Activated CD4-positive, alpha-beta T cell treated with anti-CD3 and anti-CD28 coated beads, Interleukin-2, Interleukin-4, amounts not matched to agents 100 ng/mL and 50 ng/mL, durations not matched to agents 16 hours and 8 hours (primary cell): ENCODE measurements at places on chromosomes 11 and 22.

- DNase-seq = peak; percentile 92
Observed at GRCh38 chr22:50341977-50342650, 1.0 kb upstream of the PPP6R2 start.

GRCh38 chr11:71336996-71337754, 84.8 kb upstream of the SHANK2 start:
- DNase-seq = no peak

- no peak for DNase-seq
Observed at GRCh38 chr11:11170352-11171084, 182.5 kb downstream of the CSNK2A3 start.

- no peak for DNase-seq
Observed at GRCh38 chr11:113553235-113553634, 78.0 kb upstream of the DRD2 start.

DNA sequence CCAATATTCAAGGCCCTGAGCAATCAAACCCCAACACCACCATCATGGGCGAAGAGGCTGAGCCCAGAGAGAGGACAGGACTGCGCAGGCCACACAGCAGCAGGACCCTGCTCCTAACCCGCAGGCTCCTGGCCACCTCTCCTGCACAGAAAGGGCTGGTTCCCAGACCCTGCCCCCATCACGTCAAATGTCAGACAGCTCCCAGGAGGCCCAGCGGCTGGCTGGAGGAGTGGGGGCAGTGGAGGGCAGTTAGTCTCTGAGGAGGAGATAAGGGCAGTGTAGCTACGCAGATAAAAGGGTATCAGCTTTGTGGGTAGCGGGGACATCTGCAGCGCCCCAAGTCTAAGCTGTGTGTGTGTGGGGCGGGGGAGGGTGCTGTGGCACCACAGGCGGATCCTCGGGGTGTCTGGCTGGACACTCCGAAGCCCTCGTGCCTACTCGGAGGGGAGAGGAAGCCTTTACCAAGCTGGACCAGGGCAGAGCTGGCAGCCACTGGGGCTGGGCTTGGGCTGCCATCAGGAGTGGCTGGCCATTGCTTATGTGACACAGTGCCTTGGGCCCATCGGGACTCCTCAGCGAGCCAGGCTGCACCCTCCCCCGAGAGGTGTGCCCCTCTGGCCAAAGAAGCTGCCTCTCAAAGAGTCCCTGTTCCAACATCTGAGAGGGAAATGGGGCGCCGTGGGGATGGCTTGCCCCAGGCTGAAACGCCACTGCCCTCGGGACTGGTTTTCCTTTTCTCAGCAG, 21.5 kb downstream of the FADS3 start:
- DNase-seq = no peak

DNA sequence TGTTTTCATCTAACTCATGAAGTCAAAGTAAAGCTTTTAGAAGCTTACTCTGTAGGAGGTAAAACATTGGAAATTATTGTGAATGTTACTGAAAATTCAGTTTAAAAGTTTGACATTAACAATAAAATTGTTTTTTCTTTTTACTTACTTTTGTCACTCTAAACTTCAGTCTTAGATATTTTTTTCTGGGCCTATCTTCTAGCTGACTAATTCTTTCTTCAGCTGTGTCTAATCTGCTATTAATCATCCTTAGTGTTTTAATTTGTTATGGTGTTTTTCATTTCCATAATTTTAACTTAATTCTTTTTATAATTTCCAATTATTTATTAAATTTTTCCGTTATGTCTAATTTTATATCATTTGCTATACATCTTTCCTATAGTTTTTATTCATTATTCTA, 35.0 kb downstream of the IL10RA start:
- no peak for DNase-seq

GRCh38 chr11:44944853-44945235, 5.8 kb downstream of the TP53I11 start:
- DNase-seq = no peak

GRCh38 chr22:49961005-49961600, 531 bp downstream of the PIM3 start:
- DNase-seq = peak; percentile 30

DNA sequence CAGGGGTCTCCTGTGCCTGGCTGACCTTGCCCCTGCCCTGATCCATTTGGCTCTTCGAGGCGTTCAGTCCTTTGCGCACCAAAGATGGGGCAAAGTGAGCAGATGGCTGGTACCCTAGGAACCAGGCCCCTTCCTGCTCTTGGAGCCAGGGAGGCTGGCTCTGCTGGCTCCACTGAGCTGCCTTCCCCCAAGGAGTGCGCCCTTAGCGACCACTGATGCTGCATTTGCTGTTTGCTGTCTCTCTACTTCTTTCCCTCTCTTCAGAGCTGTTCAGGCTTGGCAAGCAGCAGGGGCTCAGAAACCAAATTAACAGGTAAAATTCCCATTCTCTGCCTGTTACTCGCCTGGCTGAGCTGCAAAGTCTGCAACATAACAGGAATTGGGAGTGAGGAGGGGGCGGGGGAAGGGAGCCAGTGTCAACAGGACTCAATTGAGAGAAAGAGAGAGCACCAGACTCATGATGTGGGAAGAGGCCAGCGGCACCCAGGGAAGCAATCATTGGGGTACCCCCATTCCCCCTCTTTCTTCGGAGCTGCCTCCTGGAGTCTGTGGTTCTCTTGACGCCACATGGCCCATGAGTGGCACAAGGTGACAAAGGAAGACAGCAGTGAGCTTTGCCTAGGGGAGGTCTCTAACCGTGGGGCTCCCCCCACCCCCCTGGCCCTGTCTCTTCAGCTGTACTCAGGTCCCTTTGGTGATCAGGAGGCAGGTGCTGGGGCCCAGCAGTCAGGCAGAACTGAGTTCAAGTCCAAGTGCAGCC, 102.3 kb downstream of the TP53I11 start:
- DNase-seq = no peak

- no peak for DNase-seq
Observed at GRCh38 chr22:35491908-35492380, 48.7 kb upstream of the RASD2 start.

DNA sequence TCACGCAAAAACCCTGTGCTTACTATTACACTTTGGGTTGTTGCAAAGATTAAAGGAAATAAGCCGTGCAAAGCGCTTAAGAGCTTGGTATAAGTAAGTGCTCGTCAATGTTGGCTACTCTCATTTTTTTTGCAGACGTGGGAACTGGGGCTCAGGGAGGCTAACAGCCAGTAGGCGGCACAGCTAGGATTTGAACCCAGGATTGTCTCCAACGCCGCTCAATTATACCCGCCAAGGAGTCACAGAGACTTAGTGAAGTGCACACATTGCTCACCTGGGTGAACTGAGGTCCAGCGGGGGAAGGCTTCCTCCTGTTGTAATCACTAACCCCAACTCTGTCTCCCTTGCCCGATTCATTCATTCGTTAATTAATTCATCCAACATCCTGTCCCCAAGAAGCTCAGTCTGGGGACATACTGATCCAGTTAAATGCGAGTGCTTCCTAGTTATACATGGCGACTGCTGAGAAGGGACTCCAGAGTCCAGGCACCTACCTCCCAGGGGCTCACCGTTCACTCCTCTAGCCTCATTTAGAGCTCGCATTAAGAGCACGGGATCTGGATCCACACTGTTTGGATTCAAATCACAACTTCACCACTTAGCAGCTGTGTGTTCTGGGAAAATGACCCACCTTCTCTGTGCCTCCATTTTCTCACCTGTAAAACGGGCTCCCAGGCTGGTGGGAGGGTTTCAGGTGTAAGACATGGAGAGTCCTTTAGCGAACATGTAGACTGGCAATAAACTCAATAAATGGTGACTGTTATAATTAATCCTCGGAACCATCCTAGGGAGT, 838 bp upstream of the MTFP1 start:
- peak; percentile 37 for DNase-seq

DNA sequence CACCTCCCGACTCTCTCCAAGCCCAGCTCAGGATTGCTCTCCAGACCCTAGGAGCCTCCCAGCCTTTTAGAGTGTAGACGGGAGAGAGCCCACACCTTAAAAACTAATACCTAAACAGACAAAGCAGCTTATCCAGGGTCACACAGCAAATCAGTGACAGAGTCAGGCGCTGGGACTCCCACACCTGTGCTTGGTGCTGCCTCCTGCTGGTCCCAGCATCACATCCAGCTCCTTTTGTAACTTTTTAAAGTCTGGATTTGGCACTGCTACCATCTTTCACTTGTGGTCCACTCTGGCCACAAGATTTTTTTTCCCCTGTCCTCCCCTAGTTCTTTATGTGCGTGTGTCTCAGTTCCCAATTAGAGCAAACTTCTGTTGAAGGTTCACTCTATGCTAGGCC, 4.7 kb downstream of the ANO1 start:
- no peak for DNase-seq

- no peak for DNase-seq
Observed at GRCh38 chr11:101446726-101447125, 137.1 kb downstream of the TRPC6 start.

GRCh38 chr11:103851166-103851651, 185.2 kb upstream of the DDI1 start:
- no peak for DNase-seq

- no peak for DNase-seq
Observed at GRCh38 chr11:32569313-32569881, 14.2 kb upstream of the EIF3M start.

DNA sequence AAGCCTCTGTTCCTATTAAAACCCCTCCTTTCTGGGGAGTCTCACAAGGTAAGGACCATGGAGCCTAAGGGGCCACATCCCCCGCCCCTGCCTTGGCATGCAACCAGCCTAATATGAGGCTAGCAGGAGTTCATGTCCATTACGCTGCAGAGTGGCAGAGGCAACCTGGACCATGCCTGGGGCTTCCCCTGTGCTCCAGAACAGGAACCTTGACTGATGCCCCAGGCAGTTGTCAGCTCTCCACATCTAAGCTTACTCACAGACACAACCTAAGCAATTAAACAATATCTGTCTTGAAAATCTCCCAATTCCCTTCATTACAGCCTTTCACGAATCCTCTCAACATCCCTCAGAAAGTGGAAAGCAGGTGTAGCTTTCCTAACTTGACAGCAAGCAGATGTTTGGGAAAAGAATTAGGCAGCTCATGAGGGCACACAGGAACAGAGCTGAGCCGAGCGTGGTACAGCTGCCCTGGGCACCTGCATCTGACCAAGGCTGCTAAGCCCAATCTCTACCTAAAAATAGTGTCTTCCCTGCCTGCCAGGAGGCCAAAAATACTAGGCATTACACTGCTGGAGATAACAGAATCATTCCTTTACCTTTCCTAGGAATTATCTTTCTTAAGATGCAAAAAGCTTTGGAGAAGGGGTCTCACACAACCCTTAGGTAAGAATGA, 20.8 kb downstream of the C11orf71 start:
- DNase-seq = no peak

- DNase-seq = no peak
Observed at GRCh38 chr11:125069008-125069407, 5.9 kb downstream of the SLC37A2 start.

DNA sequence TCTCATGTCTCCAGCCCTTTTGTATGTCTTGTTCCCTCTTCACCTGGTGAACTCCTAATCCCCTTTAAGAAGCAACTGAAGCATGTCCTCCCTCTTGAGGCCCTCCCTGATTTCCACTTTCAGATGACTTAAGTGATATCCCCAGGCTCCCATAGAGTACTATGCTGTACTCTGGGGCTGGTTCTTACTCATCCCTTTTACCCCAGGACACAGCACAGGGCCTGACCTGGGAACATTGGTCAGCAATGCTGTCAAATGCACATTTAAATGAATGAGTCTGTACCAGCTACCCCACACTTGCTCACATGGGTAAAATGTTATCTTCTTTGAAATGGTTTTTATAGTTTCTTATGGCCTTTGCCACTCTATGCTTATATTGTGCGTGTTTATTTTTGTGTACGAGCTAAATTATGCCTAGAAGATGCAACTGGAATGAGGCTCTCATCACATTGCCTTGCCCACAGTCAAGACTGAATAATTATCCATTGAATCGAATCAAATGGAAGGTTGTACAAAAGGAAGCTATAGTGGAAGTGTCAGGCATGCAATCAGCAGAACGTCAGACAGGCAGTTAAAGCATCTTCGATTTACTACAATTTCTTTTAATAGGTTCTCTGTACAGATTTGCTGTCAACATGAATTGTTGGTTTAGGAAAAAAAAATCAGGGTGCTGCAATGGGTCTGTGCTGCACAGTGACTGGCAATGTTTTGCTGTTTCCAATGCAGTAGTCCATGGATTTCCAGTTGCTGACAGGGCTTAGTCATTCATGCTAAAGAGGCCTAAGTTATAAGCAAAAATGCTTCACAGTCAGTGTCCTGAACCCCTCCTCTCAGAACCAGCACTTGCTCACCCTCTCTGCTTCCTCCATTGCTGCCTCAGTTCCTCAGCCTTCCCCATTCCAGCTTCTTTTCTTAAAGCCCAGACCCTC, 79.5 kb downstream of the PARVA start:
- DNase-seq = no peak

DNA sequence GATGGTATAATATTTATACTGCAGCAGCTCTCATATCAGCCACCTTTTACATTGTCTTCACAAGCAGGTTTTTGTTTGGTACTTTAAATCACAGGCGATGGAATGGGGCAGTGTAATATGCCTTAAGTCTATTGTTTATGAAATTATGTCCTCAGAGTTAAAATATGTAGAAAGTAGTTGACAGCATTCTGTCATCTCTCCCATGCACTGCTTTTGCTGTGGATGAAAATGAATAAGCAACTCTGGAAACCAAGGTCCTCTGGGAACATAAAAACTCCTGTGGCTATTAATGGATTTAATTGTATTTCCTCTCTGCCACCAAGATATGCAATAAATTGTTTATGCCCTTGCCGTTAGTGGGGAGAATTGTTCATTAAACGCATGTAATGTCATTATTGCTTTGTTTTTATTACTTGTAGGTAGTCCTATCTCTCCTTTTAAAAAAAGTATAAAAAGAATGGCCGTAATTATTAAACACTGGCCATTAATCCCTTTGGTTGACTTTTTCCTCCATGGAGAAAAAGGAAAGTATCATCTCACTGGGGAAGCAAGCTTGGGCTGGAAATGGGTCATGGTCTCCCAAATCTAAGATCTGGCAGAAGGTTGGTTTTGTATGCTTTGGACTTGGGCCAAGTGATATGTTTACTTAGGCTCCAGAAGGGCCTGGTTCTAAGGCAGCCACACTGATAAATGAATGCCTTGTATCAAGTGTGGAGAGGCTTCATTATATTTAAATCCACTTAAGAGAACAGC, 13.1 kb downstream of the PACS1 start:
- DNase-seq = no peak

DNA sequence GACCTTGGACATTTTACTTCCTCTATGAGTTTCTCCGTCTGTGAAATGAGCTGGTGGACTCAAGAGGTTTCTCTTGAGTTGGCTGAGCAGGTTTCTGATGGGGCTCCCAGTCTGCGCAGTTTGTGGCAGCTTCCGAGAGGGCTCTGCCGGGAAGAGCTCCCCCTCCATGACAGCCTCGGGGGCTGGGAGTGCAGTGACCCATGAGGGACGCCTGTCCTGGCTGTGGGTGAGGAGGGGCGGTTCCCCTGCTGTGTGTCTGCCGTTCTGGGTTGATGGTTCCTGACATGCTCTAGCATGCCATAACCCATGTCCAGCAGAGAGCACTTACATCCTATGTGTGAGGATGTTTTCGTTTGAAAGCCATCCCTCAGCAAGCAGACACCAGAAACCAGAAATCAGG, 14.8 kb downstream of the CSF2RB start:
- DNase-seq = no peak

- DNase-seq = no peak
Observed at GRCh38 chr22:39940757-39941305, 19.4 kb upstream of the TMA7B start.
